Hindlimb muscle (tissue), 1 donor: ENCODE measurements at places on chromosomes 13 and 19.

- DNase-seq = no peak
Measured at GRCh38 chr13:95304453-95304852, 3.2 kb upstream of the ABCC4 start.

- DNase-seq = no peak
Measured at GRCh38 chr19:57273014-57273413, 7.3 kb upstream of the ZNF460 start.

DNA sequence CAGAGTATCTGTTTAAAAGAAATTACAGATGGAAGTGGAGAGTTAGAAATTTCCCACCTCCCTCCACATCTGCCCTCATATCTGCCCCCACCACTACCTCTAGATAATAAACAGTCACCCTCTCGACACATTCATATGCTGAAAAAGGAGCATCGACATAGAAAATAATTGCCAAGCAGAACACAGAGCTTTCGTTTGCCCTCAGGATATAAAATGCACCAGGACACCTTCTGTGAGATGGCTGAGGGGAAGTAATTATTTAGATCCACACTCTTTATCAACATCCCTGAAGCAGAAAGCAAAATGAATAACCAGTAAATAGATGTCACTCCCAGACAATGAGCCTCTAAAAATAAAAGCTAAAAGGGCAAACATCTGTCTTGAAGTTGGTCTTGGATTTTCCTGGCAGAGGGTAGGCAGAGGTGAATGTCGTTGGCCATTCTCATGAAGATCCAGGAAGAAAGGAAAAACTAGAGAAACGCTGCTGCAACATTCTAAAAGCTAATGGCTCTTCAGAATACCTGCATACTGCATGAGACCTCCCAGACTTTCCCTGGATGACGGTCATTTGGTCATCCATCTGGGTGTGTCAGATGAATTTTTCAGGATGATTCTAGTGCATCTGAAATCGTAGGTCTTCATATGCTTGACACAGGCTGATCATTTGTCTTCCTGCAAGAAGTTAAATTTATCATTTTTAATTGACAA lies 527.5 kb downstream of the RFC3 start:
- no peak for DNase-seq

GRCh38 chr19:1655131-1655981 lies 2.9 kb upstream of the TCF3 start:
- no peak for DNase-seq

GRCh38 chr19:56089344-56089743 lies 31.8 kb downstream of the ZNF787 start:
- no peak for DNase-seq

DNA sequence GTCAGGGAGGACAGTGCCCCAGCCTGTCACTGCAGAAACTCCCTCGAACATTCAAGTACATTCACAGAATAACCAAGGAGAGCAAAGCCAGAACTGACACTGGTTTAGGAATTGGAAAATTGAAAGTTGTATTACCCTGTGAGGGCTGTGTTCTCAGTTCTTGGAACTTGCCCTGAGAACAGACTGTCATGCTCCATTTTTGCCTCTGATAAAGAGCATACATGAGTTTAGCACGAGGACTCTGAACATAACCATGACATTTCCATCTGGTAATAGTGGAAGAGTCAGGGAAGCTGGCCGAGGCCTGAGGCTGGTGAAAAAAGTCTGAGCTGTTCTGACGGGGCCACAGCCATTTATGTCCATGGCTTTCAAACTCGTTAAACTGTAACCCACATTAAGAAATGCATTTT lies 15.2 kb upstream of the SLC25A30 start:
- DNase-seq = no peak

DNA sequence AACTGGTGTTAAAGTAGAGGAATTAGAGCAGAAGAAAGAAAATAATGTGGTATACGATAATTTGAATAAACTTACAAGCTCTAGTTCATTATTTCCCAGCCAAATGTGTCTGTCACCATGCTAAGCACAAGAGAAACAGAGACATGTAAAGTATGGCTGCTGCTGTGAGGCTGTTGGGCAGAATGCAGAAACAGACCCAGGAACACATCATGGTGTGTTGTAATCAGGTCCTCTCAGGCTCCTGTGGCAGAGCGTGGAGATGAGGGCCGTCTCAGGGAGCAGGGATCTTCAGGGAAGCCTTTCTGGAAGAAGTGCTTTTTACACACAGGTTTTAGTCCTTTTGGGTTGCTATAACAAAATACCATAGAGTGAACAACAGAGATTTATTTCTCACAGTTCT lies 710.7 kb upstream of the SGCG start:
- DNase-seq = no peak

DNA sequence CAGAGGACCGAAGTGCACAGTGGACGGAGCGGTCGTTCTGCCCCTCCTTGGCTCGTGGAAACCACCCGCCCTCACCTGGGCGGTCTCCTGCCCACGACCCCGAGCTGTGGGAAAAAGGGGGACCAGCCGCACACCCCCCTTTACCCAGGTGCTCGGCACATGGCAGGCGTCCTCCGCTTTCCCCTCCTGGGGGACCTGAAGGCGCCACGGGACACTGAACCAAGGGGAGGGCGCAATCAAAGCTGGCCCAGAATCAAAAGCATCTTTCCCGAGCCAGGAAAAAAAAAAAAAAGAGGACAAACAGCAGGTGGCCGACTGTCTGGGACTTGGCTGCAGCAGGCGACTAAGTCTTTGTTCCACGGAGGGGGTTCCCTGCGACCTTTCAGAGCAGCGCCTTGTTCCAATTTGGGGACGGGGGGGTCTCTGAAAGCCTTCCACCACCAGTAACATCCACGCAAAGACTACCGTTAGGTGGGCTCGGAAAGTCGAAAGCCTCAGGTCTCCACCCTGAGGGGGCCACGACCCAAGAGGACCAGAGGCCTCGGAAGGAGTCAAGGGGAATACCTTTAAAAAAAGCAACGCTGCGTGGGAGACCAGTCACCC lies 1.1 kb downstream of the MBD3 start:
- DNase-seq = no peak

GRCh38 chr19:28971049-28971448 lies 241.9 kb downstream of the UQCRFS1 start:
- DNase-seq = peak; percentile 4

GRCh38 chr19:6648141-6648715 lies 21.7 kb downstream of the TNFSF14 start:
- DNase-seq = no peak

GRCh38 chr19:29876414-29876813 lies 64.6 kb downstream of the CCNE1 start:
- no peak for DNase-seq

GRCh38 chr13:30346153-30346788 lies 38.9 kb upstream of the KATNAL1 start:
- no peak for DNase-seq
